T-cell (primary cell): ENCODE measurements at places on chromosomes 3 and 15. TPM values are rescaled to one million over a fixed set of nuclear protein-coding genes. Genes with fewer than 3 reads are reported as not detected.
A peak's percentile ranks its signal among the peaks of the same experiment; 100 is the strongest.

Gene TMEM207
- not detected for total RNA-seq

Gene COPG1
- 116 TPM for total RNA-seq

Gene USP4
- total RNA-seq, result 101 TPM

Gene ARRDC4
- total RNA-seq, result 2.0 TPM

Gene SOX2
- total RNA-seq, result 0.18 TPM

Gene SPESP1
- total RNA-seq, result not detected

Gene UCN2
- not detected for total RNA-seq

DNA sequence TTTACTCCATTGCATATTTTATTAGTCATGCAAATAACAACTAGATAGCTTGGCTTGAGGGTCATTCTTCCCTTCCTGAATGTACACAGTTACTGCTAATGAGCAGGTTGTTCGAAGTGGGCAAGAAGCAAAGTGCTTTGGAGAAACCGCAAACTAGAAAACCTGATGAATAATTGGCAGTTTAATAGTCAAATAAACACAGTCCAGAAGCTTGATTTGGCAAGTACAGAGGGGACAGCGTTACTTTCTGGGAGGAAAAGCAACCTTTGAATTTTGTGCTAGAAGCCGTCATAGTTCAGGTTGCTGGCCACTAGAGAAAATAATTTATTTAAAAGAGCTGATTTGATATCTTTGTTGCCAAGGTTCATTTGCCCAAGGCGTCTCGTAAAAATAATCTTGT, 94.9 kb downstream of the MFSD1 start:
- no peak overlapping the region for H3K4me3 ChIP-seq
- H3K27ac ChIP-seq, result no peak overlapping the region
- no peak for DNase-seq
- no peaks in the 10 kb centered on the region for H3K36me3 ChIP-seq

GRCh38 chr3:98500019-98500418, 2.5 kb downstream of the OR5K2 start:
- H3K36me3 ChIP-seq, result no peaks in the 10 kb centered on the region
- H3K4me3 ChIP-seq, result no peak overlapping the region
- H3K4me1 ChIP-seq, result no peaks in the 10 kb centered on the region
- DNase-seq, result no peak

- DNase-seq, result no peak
- peaks cover 4% of the 10 kb centered on the region for H3K36me3 ChIP-seq
- peaks cover 15% of the 10 kb centered on the region for H3K4me1 ChIP-seq
These were observed 600.8 kb downstream of the FOXP1 start for GRCh38 chr3:70982700-70983140.

- peaks cover 4% of the 10 kb centered on the region for H3K27me3 ChIP-seq
- no peak for DNase-seq
- no peaks in the 10 kb centered on the region for H3K4me1 ChIP-seq
- no peak overlapping the region for H3K4me3 ChIP-seq
- no peaks in the 10 kb centered on the region for H3K36me3 ChIP-seq
- no peak overlapping the region for H3K27ac ChIP-seq
These were observed 3.8 kb upstream of the CAMP start for GRCh38 chr3:48219543-48219942.

- no peak overlapping the region for H3K4me3 ChIP-seq
- H3K27me3 ChIP-seq, result no peaks in the 10 kb centered on the region
- no peaks in the 10 kb centered on the region for H3K4me1 ChIP-seq
- DNase-seq, result no peak
These were observed 36.8 kb upstream of the KLHL25 start for GRCh38 chr15:85831415-85832113.

- no peak overlapping the region for H3K27ac ChIP-seq
- peaks cover 57% of the 10 kb centered on the region for H3K27me3 ChIP-seq
- H3K4me1 ChIP-seq, result no peaks in the 10 kb centered on the region
- DNase-seq, result no peak
These were observed 86.0 kb upstream of the ALDH1L1 start for GRCh38 chr3:126266291-126266840.

DNA sequence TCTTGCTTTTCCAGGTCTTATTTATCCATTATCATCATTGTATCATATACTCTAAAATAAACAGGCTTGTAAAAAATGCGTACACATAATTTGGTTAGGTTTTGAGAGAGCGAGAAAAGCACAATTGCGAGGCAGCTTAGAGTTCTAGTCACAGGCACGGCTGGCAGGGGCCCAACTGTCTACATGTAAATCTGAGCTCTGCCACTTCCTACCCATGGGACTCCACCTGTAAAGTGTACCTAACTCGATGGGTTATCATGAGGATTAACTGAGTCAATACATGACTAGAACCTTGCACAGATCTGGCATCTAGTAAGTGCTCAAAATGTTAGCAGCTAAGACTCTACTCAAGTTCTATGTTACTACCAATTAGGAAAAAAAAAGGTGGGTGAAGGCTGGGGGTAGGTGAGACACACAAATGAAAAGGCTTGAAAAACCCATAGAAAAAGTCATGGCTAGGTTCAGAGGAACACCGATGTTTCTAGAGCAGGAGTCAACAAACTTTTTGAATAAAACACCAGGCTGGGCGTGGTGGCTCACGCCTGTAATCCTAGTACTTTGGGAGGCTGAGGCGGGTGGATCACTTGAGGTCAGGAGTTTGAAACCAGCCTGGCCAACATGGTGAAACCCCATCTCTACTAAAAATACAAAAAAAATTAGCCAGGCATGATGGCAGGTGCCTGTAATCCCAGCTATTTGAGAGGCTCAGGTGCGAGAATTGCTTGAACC, 36.2 kb downstream of the GLB1 start:
- H3K27ac ChIP-seq, result peak overlapping the region; percentile 79
- DNase-seq, result peak; percentile 37
- H3K4me3 ChIP-seq, result no peak overlapping the region
- no peaks in the 10 kb centered on the region for H3K27me3 ChIP-seq

GRCh38 chr3:184465883-184466412, 86.1 kb downstream of the CHRD start:
- peaks cover 33% of the 10 kb centered on the region for H3K27me3 ChIP-seq
- no peaks in the 10 kb centered on the region for H3K4me1 ChIP-seq
- H3K4me3 ChIP-seq, result no peak overlapping the region
- H3K36me3 ChIP-seq, result no peaks in the 10 kb centered on the region
- no peak for DNase-seq

DNA sequence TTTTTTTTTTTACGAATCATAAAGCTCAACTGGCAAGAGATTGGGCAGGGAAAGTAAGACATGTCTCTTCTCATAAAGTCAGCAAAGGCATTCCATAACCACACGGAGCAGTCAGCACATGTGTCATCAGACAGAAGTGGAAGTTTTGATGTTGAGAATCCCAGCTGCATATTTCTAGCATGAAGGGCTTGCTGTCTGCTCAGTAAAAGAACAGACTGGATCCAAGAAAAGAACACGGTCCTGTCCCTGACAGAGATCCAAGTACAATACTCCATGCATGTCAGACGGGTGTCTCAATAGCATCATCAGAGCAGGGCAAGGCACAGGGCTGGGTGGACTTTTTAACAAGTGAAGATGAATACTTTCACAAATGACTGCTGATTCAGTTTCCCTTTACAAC, 38.2 kb downstream of the ABI3BP start:
- H3K4me3 ChIP-seq, result no peak overlapping the region
- no peaks in the 10 kb centered on the region for H3K36me3 ChIP-seq
- no peaks in the 10 kb centered on the region for H3K27me3 ChIP-seq
- H3K4me1 ChIP-seq, result no peaks in the 10 kb centered on the region

DNA sequence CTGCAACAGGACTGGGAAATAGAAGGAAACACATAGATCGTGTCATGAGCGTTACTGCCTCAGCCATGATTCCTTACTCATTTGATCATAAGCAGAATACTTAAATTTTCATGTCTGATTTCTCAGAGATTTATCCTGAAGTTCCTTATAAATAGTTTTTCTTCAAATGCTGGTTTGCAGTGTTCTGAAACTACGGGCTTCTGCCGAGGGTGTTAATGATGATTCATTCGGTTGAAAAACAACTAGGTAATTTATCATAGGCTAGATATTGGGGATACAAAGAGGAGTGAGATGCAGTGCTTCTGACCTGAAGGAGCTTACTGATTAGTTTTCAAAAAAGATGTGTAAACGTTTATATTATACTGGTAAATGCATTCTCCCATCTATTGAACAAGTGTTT, 428.9 kb downstream of the NLGN1 start:
- H3K27ac ChIP-seq, result no peak overlapping the region
- no peak overlapping the region for H3K4me3 ChIP-seq
- no peaks in the 10 kb centered on the region for H3K27me3 ChIP-seq
- no peak for DNase-seq
- no peaks in the 10 kb centered on the region for H3K36me3 ChIP-seq
- no peaks in the 10 kb centered on the region for H3K4me1 ChIP-seq

GRCh38 chr15:61318301-61318700, 89.2 kb upstream of the RORA start:
- no peaks in the 10 kb centered on the region for H3K36me3 ChIP-seq
- no peak for DNase-seq
- no peak overlapping the region for H3K27ac ChIP-seq

GRCh38 chr3:165835431-165835830, 1.8 kb downstream of the BCHE start:
- no peak overlapping the region for H3K4me3 ChIP-seq
- H3K36me3 ChIP-seq, result no peaks in the 10 kb centered on the region
- H3K4me1 ChIP-seq, result no peaks in the 10 kb centered on the region
- no peaks in the 10 kb centered on the region for H3K27me3 ChIP-seq
- no peak overlapping the region for H3K27ac ChIP-seq
- no peak for DNase-seq

DNA sequence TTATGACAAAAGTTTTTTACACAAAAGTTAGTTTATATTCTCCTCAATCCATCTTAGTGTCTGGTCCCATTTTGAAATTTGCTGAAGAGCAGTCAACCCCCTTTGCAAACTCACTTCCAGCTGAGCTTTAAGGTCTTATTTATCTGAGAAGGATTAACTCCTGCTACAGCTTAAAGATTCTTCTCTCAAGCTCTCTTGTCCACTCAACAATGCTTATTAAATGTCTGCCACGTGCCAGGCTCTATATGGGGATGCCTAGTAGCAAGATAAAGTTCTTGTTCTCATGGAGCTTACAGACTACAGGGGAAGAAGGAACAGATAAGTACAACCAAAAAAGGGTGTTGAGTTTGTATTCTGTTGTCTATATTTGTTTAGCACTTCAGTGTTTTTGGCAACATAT, 18.7 kb downstream of the TMPRSS7 start:
- no peak overlapping the region for H3K4me3 ChIP-seq
- H3K4me1 ChIP-seq, result no peaks in the 10 kb centered on the region
- no peak overlapping the region for H3K27ac ChIP-seq
- DNase-seq, result no peak

GRCh38 chr3:120441776-120442175, 9.0 kb downstream of the FSTL1 start:
- H3K27ac ChIP-seq, result no peak overlapping the region
- H3K36me3 ChIP-seq, result no peaks in the 10 kb centered on the region

DNA sequence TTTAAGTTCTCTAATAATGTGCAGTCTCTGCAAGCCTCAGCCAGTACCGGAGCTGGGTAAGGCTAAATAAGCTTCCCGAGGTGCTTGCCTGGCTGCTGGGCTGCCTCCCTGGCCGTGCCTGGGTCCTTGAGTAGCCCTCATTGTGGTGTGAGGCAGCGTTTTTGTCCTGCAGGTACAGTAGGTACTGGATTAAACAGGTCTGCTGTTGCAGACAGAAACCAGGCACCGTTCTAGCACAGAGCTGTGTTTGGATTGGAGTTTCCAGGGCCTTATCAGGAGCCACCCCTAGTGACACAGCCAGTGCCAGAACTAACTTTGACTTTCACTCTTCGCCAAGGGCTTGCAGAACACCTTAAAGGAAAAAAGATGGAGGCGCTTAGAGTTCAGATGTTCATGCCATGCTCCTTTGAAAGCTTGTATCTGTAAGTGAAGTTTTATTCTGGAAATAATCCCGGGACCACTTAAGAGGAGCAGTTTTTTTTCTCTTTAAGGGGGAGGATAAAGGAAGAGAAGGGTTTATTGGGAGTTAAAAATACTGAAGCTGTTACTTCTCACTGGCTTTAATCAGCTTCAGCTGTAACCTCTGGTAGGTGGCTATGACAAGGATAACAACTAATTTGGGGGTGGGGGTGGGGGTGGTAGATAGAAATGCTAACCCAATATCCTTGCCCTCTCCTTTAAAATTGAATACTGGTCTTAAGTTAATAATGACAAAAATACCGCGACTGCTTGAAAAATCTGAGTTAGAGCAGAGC, 126.8 kb downstream of the MITF start:
- no peaks in the 10 kb centered on the region for H3K27me3 ChIP-seq
- H3K4me1 ChIP-seq, result no peaks in the 10 kb centered on the region
- no peak overlapping the region for H3K4me3 ChIP-seq
- DNase-seq, result no peak
- H3K27ac ChIP-seq, result no peak overlapping the region

GRCh38 chr3:48566401-48566760, 2.8 kb upstream of the UCN2 start:
- H3K4me3 ChIP-seq, result no peak overlapping the region
- no peak overlapping the region for H3K27ac ChIP-seq

- H3K4me1 ChIP-seq, result peaks cover 2% of the 10 kb centered on the region
- DNase-seq, result no peak
- no peaks in the 10 kb centered on the region for H3K27me3 ChIP-seq
- no peak overlapping the region for H3K27ac ChIP-seq
These were observed 52.0 kb downstream of the CBLB start for GRCh38 chr3:105816833-105817232.

GRCh38 chr3:19030522-19030839, 117.8 kb upstream of the KCNH8 start:
- peak; percentile 0 for DNase-seq

DNA sequence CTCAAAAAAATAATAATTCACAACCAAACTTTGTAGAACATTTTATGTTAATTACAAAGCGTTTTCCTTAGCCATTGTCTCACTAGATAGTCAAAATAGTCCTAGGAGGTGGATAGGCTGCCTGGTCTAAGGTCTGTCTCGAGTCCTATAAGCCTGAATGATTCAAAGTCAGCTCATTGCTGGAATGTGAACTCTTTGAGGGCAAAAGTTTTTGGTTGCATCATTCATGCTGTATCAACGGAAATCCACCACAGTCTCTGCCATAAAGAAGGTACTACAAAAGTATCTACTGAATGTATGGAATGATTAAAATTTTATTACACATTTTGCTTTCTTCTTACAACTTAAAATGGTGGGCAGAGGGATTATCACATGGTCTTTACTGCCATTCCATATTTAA, 387.3 kb upstream of the RARB start:
- no peak overlapping the region for H3K4me3 ChIP-seq
- no peaks in the 10 kb centered on the region for H3K4me1 ChIP-seq
- no peaks in the 10 kb centered on the region for H3K27me3 ChIP-seq
- DNase-seq, result no peak
- H3K27ac ChIP-seq, result no peak overlapping the region
- H3K36me3 ChIP-seq, result no peaks in the 10 kb centered on the region

DNA sequence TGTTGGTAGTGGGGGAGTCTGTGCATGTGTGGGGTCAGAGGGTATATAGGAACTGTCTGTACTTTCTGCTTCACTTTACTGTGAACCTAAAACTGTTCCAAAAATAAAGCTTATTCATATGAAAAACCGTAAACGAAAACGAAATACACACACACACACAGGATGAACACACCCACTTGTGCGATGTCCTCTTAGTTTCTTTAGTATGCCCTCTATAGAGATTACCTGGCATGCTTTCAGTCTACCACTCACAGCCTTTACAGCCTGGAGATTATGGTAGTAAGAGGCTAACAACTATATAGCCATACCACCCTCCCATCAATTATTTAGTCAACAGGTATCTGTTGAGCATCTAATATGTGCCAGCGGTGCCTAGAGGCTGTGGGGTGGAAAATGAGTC, 60.0 kb upstream of the UBE3A start:
- no peaks in the 10 kb centered on the region for H3K27me3 ChIP-seq
- H3K36me3 ChIP-seq, result no peaks in the 10 kb centered on the region
- no peaks in the 10 kb centered on the region for H3K4me1 ChIP-seq
- H3K27ac ChIP-seq, result no peak overlapping the region
